ENCODE measurements at places on chromosomes 6 and 20.

DNA sequence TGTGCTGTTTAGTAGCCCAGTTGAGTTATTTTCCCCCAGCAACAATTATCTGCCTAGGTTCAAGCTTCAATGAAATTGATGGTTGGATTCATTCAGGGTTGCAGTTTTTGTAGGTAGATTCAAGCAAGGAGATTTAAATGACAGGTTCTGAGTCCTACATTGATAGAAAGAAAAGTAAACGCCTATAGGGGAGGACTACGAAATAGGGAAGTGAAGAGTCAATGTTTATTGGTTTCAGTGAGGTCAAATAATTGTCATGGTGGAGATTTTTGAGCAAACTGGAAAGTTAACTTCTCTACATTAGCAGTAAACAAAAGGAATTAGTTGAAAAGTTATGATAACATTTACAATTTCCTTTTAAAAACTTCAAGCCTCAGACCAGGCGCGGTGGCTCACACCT, 734 bp upstream of the WFDC13 start:
- no peak for DNase-seq

GRCh38 chr6:12753036-12753435, 36.5 kb downstream of the PHACTR1 start:
- DNase-seq, result no peak

DNA sequence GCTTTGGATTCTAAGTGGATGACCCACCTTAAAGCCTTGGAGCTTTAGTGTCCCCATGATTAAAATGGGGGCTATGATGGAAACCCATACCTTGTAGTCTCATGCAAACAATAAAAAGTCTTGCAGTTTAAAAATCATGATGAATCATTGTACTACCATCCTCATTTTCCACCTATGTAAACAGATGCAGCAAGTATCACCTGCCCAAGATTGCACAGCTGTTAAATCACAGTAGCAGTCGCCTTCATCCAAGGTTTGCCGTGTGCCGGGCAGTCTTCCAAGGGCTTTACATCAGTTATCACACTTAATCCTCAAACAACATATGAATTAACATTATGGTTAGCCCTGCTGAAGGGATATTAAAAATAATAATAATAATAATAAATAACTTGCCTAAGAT, 210.3 kb downstream of the FOXA2 start:
- DNase-seq, result peak; percentile 84

DNA sequence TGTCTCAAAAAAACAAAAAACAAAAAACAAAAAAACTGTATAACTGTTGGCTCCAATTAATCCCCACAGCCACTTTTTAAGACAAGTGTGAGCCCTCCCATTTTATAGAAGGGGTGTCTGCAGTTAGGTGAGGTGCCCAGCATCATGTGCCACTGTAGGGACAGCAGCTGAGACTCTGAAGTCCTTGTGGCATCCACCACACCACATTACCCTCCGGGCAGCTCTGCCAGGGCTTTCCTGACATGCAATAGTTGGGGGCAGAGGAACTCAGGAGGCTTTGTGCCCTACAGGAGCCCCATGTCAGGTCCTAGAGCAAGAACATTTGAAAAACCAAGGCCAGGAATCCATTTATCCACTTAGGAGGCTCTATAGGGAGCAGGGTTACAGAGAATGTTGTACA, 17.3 kb downstream of the PKIG start:
- DNase-seq, result no peak

- DNase-seq, result peak; percentile 65
Measured at GRCh38 chr6:33105916-33106871, 30.4 kb downstream of the HLA-DPB1 start.

DNA sequence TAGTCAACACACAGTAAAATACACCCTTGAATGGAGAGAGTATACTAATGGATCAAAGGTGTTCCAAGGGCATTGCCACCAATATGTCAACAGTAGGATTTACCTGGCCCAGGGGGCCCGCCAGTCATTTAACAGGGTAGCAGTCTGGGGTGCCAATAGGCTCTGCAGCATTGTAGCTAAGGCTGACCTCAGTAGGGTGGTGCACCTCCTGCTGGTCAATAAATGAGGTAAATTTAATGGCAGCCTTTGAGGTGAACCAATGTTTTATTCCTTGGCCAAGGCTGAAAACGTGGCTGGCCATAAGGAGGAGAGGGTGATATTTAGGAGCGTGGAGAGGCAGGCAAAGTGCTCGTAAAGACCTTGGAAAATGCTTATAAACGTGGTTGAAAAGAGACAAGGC, 147.2 kb downstream of the RPS12 start:
- peak; percentile 23 for DNase-seq

DNA sequence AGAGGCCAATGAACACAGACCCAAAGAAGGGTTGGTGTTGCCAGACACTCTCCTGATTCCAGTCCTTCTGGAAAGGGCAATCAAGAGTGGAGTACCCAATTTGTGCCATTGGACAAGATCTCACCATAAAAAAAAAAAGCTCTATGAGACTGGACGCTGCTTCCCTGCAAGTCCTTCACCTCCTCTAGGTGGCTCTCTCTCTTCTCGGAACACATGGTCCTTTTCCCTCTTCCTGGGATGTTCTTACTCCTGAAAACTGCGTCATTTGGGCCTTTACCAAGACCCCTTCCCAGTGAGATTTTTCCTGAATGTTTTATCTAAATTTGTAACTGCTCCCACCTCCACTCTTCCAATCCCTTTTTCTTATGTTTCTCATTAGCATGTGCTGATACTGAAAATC, 280.8 kb downstream of the FOXA2 start:
- DNase-seq, result peak; percentile 58

DNA sequence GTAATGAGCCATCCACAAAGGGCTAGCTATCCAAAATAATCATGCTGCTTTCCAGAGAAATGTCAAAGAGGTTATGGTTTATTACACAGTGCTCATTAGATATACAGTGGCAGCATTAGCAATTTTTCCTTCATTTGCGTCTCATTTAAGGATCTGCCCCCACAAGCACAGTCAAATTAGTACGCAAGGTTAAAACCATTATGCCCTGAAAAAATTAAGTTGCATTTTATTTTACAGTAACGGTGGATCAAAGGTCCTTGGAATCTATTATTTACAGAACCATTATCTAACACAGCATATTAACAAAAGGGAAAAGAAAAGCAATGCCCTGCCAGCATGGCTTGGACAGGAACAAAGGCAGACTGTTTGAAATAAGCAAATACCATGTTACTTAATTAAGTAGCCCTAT, 144.8 kb downstream of the PDSS2 start:
- DNase-seq, result no peak

DNA sequence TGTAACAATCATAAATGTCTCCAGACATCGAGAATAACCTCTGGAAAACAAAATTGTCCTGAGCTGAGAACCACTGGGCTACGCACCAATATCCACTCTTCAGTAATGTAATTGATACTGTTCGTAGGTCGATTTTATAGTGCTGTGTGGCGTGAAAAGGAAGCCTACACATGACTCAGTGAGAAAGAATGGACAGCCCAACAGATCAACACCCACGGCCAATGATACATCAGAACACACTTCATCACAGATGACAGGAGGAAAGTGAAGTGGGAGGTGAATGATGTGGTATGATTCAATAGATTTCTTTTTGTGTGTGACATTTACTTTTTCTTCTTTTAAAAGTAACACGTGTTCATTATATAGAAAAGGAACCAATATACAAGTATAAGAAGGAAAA, 93.5 kb downstream of the RPS12 start:
- no peak for DNase-seq

- DNase-seq, result no peak
Measured at GRCh38 chr6:38192487-38192886, 373.0 kb downstream of the ZFAND3 start.

GRCh38 chr20:22728146-22728745, 143.9 kb upstream of the FOXA2 start:
- no peak for DNase-seq

DNA sequence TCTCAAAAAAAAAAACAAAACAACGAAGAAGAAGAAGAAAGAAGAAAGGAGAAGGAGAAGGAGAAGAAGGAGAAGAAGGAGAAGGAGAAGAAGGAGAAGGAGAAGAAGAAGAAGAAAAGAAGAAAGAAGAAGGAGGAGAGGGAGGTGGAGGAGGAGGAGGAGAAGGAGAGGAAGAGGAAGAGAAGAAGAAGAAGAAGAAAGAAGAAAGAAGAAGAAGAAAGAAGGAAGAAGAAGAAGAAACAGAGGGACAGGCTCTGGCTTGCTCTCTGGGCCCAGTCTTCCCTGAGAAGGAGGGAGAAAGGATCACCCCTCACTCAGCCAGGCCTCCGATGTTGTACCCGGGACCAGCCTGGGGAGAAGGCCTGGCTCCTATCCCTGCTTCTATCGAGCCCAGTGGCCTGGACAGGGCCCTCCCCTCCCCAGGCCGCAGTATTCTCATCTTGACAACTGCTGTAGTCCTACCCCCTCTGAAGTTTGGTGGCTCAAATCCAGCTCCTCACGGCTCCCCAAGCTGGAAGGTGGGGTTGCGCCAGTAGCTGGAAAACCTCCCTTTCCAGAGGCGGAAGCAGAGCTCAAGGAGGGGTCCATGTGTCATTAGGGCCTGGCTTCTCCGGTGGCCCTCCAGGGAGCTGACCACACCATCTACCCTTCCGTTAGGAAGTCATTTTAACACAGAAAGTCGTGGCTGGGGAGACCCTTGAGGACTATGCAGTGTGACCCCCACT, 18.9 kb downstream of the C6orf132 start:
- no peak for DNase-seq

DNA sequence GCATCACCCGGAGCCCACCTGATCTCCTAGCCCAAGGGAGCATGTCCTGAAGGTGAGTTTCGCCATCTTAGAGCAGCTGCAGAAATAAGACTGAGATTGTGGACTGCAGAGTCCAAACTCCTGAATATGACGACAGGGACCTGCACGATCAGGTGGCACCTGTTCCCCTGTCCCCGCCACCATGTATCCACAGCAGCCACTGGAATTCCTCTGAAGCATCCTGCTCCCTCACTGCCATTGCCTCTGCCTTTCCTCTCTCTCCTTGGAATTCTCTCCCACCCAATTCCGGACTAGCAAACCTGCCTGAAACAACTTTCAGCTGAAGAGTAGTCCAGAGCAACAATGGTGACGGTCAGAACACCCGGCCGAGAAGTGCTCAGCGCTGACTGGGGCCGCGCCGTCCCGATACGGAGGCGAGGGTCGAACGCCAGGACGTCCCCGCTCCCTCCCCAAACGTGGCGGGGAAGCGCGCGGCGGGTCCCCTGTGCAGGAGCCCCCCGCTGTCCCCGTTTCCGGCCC, 694 bp upstream of the FAM120B start:
- DNase-seq, result peak; percentile 54

GRCh38 chr6:103534814-103535213, 1324.9 kb downstream of the HACE1 start:
- no peak for DNase-seq

- no peak for DNase-seq
Measured at GRCh38 chr6:1068905-1069304, 243.0 kb upstream of the FOXQ1 start.

DNA sequence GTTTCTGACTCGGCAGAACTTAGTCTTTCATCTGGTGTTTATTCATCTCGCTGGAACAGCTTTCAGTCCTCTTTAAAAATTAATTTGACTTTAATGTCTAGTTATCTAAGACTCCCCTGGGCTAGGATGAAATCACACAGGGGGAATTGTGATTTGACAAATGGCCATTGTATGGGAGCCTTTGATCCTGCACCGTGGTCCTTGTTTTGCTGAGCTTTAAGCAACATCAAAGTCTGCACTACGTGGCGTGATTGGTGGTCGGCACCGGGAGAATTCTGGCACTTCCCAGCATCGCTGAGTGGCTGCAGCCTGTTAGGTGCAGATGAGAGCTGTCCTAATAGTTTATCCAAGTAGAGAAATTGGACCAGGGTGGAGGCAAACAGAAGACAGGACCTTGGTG, 146.9 kb downstream of the TBC1D7 start:
- DNase-seq, result no peak

DNA sequence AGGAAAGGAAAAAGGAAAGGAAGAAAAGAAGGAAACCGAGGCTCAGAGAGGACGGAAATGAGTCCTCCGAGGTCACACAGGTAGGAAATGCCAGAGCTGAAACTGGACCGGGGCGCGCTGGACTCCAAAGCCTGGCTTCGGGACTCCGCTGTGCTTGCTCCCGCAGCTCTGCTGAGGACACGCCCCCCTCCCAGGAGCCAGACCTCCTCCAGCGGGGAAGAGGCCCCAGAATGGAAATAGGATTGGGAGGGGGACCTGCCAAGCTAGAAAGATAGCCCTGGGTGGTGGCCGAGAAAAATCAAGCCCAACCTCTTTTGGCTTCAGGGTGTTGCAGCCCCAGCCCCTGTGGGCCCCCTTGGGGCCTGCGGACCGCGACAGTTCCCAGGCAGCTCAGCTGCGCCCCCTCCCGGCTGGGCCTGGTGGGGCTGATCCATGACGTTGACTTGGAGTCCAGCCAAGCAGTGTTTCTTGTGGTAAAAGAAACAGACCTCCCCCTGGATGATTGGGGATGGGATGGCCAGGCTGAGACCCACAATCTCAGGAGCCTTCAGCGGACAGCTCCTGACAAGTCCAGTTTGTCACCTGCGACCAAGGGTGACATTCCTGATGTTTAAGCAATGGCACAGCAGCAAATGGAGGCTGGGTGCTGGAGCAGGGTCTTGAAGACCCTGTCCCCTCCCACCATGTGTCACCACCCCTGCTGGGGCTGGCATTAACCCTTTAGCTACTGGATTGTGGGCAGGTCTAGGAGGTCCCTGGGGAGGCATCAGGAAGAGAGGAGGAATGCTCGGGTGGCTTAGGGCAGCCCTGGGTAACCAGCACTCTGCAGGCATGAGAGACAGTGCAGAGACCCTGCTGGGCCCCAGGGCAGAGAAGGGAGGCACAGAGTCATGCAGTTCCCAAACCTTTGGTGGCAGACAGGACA, 55.4 kb downstream of the RIPOR3 start:
- peak; percentile 90 for DNase-seq

DNA sequence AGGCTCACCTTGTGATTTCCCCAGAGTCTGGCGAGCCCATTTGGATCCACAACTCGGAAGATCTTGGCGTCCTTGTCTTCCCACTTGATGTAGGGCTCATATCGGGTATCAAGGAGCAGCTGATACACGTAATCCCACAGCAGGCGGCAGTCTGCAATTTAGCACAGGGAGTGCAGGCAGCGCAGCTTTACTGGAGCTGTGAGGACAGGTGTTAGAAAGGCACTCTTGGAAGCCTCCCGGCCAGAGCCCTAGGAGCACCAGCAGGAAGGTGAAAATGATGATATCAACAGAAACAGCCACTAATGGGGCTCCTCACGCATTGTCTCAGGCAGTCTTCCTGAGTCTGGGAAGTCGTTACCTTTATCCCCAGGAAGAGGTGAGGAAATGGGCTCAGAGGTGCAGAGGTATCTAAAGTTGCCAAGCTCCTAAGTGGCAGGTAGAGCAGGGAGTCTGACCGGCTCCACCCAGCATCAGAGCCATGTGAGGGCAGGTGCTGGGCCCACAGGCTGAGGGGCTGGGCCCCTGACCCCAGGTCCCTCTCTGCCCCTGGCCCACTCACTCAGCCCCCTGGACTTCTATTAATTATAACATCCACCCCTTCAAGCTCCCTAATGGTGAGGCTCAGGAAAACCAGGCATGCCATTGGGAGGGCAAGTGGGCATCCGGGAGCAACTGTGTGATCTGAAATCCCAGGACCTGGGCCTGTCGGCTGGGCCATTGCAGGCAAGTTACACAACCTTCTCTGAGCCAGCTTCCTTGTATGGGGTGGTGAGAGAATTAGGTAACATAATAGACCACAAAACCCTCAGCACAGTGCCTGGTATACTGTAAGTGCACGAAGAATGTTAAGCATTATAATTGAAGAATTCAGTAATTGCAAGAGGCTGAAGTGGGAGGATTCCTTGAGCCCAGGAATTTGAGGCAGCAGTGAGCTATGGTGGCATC, 18.3 kb downstream of the ETV7 start:
- DNase-seq, result peak; percentile 10

GRCh38 chr6:133899556-133899955, 10.6 kb downstream of the TCF21 start:
- no peak for DNase-seq

Data from DMS53 (cell line).